Islet precursor cell (in vitro differentiated cells): ENCODE measurements at places on chromosomes 2 and 18.

DNA sequence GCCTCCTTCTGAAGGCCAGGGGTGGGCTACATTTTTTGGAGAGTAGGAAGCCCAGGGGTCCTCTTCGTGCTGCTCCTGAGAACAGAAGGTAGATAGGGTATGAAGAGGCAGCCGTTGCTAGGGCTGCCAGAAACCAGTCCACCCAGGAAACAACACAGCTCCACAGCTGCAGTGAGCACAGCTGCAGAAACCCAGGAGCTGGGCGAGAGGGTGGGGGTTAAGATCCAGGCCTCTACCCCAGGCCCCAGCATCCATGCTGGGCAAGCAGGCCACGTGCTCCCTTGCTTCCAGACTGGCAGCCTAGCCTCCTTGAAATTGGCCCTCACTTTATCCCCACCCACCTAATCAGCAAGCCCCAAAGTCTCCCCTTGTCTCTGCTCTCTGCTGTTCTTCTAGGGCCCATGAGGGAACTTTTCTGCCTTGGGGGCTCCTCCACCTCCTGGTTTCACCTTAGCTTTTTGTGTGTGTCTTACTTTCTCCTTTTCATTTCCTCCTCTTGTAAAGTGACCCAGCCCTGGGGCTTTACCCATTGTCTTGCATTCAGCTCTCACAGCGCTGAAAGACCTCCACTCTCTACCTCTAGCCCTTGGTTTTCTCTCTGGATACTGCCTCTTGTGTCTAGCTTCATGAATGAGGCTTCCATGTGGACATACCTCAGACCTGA lies 30.7 kb downstream of the STON1 start:
- DNase-seq = no peak

- DNase-seq = no peak
Measured at GRCh38 chr2:95310651-95311050, 13.5 kb downstream of the KCNIP3 start.

- peak; percentile 41 for DNase-seq
Measured at GRCh38 chr2:109702250-109702985, 88.3 kb downstream of the SOWAHC start.

DNA sequence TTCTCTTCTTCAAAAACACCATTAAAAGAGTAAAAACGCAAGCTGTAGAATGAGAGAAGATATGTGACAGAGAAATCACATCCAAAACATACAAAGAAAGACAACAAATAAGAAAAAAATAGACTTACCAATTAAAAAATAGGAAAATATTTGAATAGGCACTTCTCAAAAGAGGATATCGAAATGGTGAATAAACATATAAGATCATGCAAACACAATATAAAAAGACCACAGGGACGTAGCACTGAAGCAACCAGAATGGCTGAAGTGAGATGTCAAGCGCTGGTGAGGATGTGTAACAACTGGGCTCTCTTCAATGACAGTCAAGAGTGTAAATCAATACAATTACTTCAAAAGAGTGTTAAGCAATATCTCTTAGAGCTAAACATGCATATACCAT lies 202.3 kb downstream of the ZBTB7C start:
- no peak for DNase-seq

- peak; percentile 73 for DNase-seq
Measured at GRCh38 chr2:25981596-25982272, 563 bp downstream of the KIF3C start.

DNA sequence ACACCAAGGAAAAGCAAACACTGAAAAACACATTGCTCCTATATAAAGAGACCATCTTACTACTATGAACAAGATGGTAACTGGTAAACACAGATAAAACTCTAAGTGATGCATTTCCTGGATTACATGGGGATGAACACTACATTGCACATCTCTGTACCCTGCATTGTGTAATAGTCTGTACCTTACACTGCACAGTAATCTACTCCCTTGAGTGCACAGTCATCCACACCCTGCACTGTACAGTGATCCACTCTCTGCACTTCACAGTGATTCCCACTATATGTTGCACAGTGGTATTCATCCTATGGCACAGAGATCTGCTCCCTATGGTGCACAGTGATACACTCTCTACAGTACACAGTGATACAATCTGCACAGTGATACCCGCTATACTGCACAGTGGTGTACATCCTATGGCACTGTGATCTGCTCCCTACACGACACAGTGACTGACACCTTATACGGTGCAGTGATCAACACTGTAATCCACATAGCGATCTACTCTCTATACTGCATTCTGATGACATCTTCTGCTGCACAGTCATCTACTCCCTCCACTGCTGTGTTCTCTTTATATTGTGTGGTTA lies 462.2 kb upstream of the RGPD4 start:
- DNase-seq = no peak

DNA sequence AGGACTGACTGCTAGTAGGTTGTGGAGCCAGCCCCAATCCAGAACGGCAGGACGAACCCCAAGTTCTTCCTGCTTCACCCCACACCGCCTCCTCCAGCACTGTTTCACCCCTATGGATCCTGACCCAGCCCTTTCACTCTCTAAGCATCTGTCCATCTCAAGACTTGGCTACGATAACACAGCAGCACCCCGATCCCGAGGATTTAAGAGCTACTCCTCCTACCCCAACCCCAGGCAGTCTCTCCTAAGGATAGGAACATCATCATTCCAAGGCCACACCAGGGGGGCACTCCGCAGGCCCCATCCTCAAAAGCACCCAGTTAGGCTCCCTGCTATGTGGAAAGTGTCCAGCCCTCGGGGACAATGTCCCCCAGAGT lies 645 bp downstream of the KCTD18 start:
- DNase-seq = no peak

GRCh38 chr2:126671488-126671887 lies 15.5 kb downstream of the GYPC start:
- DNase-seq = no peak

DNA sequence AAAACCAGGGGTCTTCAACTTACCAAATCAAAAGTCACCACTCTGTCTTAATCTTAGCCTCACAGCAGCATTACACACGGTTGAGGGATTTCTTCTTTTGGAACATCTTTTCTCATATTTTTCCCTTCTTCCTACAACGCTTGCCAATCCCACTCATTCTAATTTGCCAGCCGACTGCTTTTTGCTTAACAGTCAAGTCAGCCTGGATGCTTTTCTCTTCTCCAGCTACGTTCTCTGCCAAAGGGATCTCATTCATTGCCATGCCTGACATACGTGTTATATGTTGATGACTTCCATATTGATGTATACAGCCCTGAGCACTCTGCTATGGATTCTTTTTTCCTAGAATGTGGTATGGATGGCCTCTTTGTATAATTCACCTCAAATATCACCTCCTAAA lies 37.3 kb downstream of the CDH19 start:
- DNase-seq = no peak

GRCh38 chr2:197972061-197972460 lies 167.7 kb downstream of the PLCL1 start:
- no peak for DNase-seq

DNA sequence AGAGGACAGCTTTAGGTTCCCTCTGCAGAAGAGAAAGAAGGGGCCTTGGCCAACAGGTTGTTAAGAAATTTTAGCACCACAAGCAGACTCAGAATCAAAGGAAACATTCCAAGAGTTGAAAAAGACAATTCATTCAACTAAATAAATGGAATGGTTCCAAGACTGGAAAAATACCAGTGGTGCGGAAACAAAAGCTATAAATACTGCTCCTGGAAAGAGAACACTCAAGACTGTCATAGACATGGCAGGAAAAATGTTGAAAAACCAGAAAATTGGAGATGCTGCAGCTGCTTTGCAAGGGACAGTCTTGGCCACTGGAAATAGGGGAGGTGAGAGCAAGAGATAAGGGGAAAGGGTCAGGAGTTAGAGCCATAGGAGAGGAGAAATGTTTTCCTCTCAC lies 312.7 kb upstream of the CYRIA start:
- DNase-seq = no peak

DNA sequence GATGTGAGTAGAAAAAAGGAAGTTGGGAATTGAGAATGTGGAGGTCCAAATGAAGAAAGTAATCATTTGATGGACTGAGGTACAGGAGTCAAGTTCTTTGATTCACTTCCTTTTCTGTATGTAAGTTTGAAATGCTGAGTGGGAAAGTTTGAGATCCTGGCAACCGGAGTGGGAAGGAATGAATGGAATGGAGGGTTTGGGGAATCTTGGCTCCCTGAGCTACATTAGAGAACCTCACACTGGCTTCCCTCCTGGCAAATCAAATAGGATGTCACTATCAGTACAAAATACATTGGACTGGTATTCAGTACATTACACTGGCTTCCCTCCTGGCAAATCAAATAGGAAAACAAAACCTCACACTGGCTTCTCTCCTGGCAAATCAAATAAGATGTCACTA lies 9.8 kb upstream of the RNF138 start:
- no peak for DNase-seq

DNA sequence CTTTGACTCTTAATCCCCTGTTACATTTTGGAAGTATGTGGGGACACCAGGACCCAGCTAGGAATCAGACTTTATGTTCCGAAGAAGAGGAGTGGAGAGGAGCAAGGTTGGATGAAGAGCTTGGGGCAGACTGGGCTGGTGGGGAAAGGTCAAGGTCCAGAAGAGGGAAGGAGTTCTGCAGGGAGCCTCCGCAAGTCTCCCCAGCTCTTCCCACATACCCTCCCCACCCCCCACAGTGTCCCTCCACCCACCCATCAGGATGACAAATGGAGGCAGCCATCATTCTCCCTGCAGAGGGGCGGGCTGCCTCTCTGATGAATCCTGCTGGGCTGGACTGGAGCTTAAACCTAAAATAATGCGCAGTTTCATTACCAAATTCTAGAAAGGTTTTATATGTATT lies 77.2 kb downstream of the ACKR3 start:
- DNase-seq = peak; percentile 29

- DNase-seq = no peak
Measured at GRCh38 chr2:235095569-235095968, 143.8 kb downstream of the SH3BP4 start.

DNA sequence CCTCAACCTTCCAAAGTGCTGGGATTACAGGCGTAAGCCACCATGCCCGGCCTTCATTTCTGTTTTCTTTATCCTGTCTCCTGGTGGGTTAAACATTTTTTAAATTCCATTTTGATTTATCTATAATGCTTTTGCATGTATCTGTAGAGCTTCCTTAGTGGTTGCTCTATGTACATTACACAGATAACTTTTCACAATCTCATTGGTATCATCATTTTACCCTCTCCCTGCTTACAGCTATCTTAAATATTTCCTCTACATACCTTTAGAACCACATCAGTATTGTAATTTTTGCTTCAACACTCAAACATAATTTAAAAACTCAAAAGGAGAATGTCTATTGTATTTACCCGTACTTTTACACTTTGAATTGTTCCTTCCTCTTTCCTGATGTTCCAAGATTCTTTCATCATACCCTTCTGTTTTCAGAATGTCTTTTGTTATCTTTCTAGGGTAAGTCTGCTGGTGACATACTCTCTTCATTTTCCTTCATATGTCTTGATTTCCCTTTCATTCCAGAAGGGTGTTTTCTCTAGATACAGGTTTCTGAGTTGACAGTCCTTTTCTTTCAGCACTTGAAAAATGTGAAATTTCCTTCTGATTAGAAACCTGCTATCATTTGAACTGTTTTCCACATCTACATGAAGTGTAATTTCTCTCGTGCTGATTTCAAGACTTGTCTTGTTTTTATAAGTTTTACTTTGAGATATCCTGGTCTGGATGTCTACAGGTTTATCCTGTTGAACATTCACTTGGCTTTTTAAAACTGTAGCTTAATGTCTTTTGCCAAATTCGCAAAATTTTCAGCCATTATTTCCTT lies 21.9 kb downstream of the PPP3R1 start:
- DNase-seq = no peak

DNA sequence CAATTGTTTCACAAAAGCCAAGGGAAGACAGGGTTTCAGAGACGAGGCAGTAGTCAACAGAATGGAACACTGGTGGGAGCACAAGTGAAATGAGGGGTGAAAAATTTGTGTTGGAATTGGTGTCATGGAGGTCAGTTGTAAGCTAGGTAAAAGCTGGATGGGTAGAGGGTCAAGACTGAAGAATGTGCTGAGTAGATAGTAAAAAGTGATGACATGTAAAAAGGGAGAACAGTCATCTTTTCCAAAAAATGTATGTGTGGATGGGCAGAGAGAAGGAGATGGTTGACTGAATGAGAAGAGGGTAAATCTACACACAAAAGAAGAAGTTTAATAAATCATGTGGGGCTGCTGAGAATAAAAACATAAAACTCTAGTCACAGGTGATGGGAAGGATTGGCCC lies 92.7 kb upstream of the COL3A1 start:
- no peak for DNase-seq

DNA sequence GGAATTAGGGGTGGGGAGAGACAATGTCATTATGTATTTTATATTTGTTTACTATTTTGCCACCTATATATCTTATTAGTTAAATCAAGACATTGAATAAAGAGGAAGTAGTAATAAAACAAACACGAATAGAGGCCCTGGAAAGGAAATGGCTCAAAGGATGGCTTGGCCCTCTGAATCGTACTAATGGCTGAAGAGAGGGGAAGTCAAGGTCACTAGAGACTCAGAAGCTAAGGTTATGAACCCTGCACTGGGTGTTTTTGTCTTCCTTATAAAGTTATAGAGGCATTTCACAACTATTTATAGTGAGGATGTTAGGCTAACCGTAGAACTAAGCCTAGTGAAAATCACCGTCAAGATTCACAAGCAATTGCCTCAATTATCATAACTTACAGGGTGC lies 685.9 kb downstream of the ARHGAP15 start:
- DNase-seq = no peak

- DNase-seq = no peak
Measured at GRCh38 chr2:143841935-143842334, 678.0 kb downstream of the ZEB2 start.
